Fibroblast of skin of right biceps (primary cell): ENCODE measurements at places on chromosomes 4 and X.
A peak's percentile ranks its signal among the peaks of the same experiment; 100 is the strongest.

DNA sequence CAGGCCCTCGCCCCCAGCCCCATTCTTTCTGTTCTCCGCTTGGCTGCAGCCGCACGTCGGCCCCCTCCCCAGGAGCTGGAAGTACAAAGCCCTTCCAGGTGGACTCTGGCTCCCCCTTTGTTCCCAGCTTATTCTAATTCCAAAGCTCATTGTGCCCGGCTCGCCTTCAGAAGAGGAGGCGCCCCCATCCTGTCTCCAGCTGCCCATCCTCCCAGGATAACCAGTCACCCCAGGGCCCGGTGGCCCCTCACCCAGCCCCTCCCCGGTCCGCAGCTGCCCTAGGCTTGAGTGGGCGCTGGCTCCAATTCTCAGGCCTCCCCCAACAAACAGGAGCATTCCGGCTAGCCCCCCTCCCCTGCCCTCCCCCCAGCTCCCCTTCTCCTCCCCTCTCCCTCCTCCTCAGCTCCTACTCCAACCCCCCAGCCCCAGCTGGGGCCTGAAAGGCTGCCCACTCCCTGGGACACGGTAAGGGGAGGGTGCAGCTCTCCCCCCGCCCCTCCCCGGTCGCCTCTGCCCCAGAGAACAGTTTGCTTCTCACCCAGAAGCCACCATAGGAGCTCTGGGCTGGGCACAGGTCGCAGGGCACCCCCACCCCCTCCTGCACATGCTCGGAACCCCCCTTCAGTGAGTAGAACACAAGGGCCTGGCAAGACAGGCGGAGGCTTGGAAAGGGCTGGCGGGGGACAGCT, 3.1 kb upstream of the SLC6A8 start:
- no peak for DNase-seq

DNA sequence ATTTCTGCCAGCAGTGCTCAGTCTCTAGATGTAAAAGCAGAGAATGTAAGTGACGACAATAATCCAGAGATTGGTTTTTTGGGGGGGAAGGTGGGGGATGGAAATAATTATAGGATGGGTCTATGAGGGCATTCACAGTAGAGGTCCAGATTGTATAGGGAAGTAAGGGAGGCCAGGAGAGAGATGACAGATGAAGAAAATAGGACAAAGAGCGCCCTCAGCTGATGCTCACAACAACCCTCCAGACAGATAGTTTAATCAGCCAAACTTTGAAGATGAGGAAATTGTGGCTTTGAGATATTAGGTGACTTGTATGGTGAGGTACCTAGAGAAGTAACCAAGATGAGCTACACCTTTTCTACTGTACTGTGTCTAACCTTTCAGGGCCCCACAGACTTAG, 137.9 kb downstream of the MAGEB17 start:
- no peak for DNase-seq

- no peak for DNase-seq
Observed at GRCh38 chrX:30787012-30787411, 102.0 kb downstream of the TAB3 start.

GRCh38 chr4:26510334-26510964, 20.2 kb upstream of the CCKAR start:
- no peak for DNase-seq

DNA sequence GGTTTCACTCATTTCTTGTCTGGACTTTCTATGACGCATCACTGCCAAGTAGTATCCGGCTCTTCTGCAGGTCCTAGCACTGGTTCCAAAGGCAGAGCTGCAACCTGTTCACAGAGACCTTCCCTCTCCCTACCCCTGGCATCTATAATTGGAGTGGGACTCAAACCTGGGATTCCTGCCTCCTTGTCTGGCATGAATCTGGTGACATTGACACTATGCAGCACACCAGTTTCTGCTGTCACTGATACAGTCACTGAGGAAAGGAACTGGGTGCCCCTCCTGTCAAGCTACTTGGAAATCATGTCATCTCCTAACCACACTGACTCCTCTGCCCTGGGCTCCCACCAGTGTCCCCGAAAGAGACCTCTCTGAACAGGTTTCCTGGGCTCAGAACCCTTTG, 33.1 kb upstream of the EFNB1 start:
- no peak for DNase-seq

GRCh38 chr4:17347445-17347844, 164.4 kb downstream of the QDPR start:
- peak; percentile 24 for DNase-seq
